Pericardium fibroblast (primary cell): ENCODE measurements at places on chromosomes 2 and 18. TPM values are rescaled to one million over a fixed set of nuclear protein-coding genes. Genes with fewer than 3 reads are reported as not detected.

Gene TMEM17
- 1.1 and 1.3 TPM in 2 replicates for total RNA-seq

Gene INPP5D
- 0.12 and 0.17 TPM in 2 replicates for total RNA-seq

Gene ZSWIM2
- total RNA-seq: not detected in 2 replicates

Gene CCDC195
- total RNA-seq: not detected in 2 replicates

Gene LBX2
- total RNA-seq: 1.9 and 3.2 TPM in 2 replicates

Gene WDR12
- total RNA-seq: 14.7 and 32.9 TPM in 2 replicates

Gene KCNK3
- total RNA-seq: 0.09 and 1.6 TPM in 2 replicates

Gene SCG2
- 0.47 TPM in 1 of 2 replicates, not detected in the other for total RNA-seq

Gene REG1B
- total RNA-seq: not detected in 2 replicates

Gene PLEKHH2
- total RNA-seq: 1.8 and 3.8 TPM in 2 replicates

Gene MAPRE2
- 17.6 and 18.9 TPM in 2 replicates for total RNA-seq

Gene SKOR2
- not detected in 2 replicates for total RNA-seq

Gene SOX11
- 0.12 and 2.1 TPM in 2 replicates for total RNA-seq

Gene TWIST2
- 114 and 149 TPM in 2 replicates for total RNA-seq

Gene MOCOS
- total RNA-seq: 3.1 and 3.2 TPM in 2 replicates

Gene CYS1
- total RNA-seq: 2.1 and 2.3 TPM in 2 replicates

Gene TCF7L1
- total RNA-seq: 2.1 and 3.0 TPM in 2 replicates

Gene AQP12A
- total RNA-seq: not detected in 2 replicates

Gene TBC1D8
- total RNA-seq: 11.4 and 13.5 TPM in 2 replicates

Gene SP140
- not detected in 2 replicates for total RNA-seq

Gene ANKRD62
- total RNA-seq: not detected in 2 replicates

Gene CDH7
- not detected in 2 replicates for total RNA-seq

Gene CABYR
- 4.4 and 7.3 TPM in 2 replicates for total RNA-seq

Gene ZBTB7C
- total RNA-seq: 0.82 and 0.85 TPM in 2 replicates

Gene REG3A
- total RNA-seq: not detected in 2 replicates

Gene SH3BP4
- 32.6 and 37.5 TPM in 2 replicates for total RNA-seq

Gene MRO
- total RNA-seq: 0.82 and 2.0 TPM in 2 replicates

Gene TAF1B
- total RNA-seq: 7.6 and 12.3 TPM in 2 replicates

Gene CFAP53
- total RNA-seq: under 0.01 TPM in 1 of 2 replicates, not detected in the other

Gene ABCB11
- 1.2 TPM in 1 of 2 replicates, not detected in the other for total RNA-seq

Gene PRKAG3
- not detected in 2 replicates for total RNA-seq

Gene CCDC150
- 0.09 and 0.93 TPM in 2 replicates for total RNA-seq

Gene IL1R2
- 3.9 TPM in 1 of 2 replicates, not detected in the other for total RNA-seq

Gene PCARE
- not detected in 2 replicates for total RNA-seq

Gene SMPD4
- total RNA-seq: 29.9 and 39.4 TPM in 2 replicates

Gene ALK
- total RNA-seq: not detected in 2 replicates

Gene IL18RAP
- total RNA-seq: 0.23 TPM in 1 of 2 replicates, not detected in the other

Gene AKAIN1
- total RNA-seq: not detected in 2 replicates

Gene GAL3ST2
- total RNA-seq: not detected in 2 replicates

Gene ATP8B1
- 4.2 and 4.8 TPM in 2 replicates for total RNA-seq

Gene UPP2
- total RNA-seq: not detected in 2 replicates

Gene ARID5A
- 6.1 and 8.3 TPM in 2 replicates for total RNA-seq

Gene NUP35
- total RNA-seq: 5.4 and 7.7 TPM in 2 replicates

Gene MSTN
- under 0.01 TPM in 1 of 2 replicates, not detected in the other for total RNA-seq

Gene NAT8
- not detected in 2 replicates for total RNA-seq

Gene UNC80
- total RNA-seq: not detected in 2 replicates

Gene LDLRAD4
- total RNA-seq: under 0.01 TPM in 1 of 2 replicates, not detected in the other

Gene DNMT3A
- total RNA-seq: 6.3 and 9.4 TPM in 2 replicates

Gene MAPK4
- total RNA-seq: 0.09 TPM in 1 of 2 replicates, not detected in the other

Gene SGO2
- 2.3 and 4.7 TPM in 2 replicates for total RNA-seq
